ENCODE measurements at places on chromosomes 7 and 10. TPM values are rescaled to one million over a fixed set of nuclear protein-coding genes. Genes with fewer than 3 reads are reported as not detected.

GRCh38 chr7:39950473-39951225 lies 593 bp downstream of the CDK13 start:
- DNase-seq = peak; percentile 55

The LOXL4 gene
- total RNA-seq = 0.87 TPM

- peak; percentile 40 for DNase-seq
Observed at GRCh38 chr7:23759671-23760391, 49.8 kb downstream of the STK31 start.

The OPN4 gene
- total RNA-seq = not detected

DNA sequence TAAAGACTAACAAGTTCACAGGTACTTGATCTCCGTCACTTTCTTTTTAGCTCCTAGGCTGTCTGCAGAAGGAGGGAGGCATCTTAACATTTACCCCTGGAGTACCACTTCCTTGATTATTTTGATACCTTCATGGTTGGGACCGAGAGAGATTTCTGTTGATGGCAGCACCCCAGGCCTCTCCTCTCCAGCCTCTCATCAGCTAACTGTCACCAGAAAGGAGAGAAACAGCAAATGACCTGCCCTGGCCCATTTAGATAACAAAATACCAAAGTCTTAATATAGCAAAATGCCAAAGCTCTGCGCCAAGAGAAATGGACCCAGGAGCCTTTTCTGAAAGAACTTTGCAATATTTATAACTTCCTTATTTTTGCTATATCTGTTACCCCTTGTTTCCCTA lies 30.0 kb upstream of the KLHL7 start:
- DNase-seq = no peak

The PNLIP gene
- not detected for total RNA-seq

- no peak for DNase-seq
Observed at GRCh38 chr10:14302035-14302434, 28.7 kb downstream of the FRMD4A start.

GRCh38 chr7:99992330-99993038 lies 16.7 kb upstream of the AZGP1 start:
- DNase-seq = no peak

The CPN1 gene
- not detected for total RNA-seq

- no peak for DNase-seq
Observed at GRCh38 chr10:13062803-13063202, 37.2 kb upstream of the OPTN start.

The NRG3 gene
- 10.7 TPM for total RNA-seq

GRCh38 chr7:134520130-134520529 lies 7.2 kb upstream of the AKR1B10 start:
- DNase-seq = peak; percentile 41

DNA sequence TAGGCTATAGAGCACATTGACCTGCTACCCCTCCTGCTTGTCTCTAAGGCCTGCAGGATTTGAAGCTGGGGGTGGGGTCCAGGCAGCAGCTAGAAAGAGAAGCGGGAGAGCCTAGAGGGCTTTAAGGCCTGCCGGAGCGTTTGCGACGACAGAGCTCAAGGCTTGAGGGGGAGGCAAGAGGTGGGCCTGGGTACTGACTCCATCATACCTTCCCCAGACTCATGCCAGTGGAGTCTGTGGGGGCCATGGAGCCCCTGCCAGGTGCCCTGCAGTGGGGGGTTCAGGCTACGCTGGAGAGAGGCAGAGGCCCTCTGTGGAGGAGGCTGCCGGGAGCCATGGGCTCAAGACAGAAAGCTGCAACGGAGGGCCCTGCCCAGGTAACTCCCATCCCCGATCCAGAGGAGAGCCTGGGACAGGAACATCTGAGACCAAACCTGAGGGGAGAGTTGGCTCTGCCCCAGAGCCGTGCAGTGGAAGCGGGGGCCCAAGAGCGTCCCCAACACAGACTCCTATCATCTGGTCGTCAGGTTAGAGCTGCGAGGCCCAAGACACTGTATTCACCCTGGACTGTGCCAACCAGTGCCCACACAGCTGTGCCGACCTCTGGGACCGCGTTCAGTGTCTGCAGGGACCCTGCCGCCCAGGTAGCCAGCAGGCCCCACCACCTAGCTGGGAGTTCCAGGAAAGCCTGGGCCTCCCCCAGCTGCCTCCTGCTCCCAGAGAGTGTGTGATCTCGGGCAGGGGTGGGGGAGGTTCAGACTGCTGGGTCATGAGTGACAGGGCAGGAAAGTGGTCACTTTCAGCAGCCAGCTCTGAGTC lies 13.2 kb upstream of the ZNF862 start:
- DNase-seq = no peak

The DPP6 gene
- total RNA-seq = not detected

The OR2A12 gene
- total RNA-seq = not detected

GRCh38 chr7:131786204-131786603 lies 229.8 kb upstream of the PODXL start:
- no peak for DNase-seq

DNA sequence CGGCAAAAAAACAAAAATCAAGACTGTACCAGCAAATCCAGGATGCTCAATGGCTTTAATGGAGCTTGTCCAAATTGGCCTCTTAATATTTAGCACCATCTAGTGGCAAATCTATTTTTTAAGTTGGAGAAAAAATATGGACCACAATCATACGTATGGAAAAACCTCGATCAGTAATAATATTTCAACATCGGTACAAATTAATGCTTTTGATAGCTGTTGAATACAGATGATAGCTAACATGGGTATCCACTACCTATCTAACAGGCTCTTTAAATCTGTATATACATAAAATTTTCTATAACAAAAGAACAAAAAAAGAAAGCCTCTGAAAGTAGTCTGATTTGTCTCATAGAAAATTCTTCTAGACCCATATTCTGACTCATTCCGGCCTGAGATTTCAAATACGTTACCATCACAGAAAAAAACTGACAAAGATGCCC lies 29.2 kb downstream of the COA1 start:
- DNase-seq = peak; percentile 77

DNA sequence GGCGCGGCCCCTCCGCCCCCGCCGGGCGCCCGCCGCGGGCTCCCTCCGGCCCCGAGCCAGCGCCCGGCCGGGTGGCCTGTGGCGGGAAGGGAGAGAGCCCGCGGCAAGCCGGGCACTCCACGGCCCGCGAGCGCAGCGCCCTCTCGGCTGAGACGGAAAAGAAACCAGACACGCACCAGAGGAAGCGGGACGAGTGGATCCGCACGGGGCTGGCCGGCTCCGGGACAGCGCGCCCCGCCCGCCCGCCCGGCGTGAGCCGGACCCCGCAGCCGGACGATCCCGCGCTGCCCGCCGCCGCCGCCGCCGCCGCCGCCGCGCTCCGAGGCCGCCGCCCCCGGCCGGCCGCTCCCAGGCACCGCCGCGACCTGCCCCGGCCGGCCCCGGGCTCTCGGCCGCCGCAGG lies 300 bp downstream of the ARHGAP21 start:
- peak; percentile 62 for DNase-seq

- peak; percentile 75 for DNase-seq
Observed at GRCh38 chr10:110758898-110759297, 112.8 kb upstream of the PDCD4 start.

The WNT8B gene
- not detected for total RNA-seq

The TACR2 gene
- 0.60 TPM for total RNA-seq

DNA sequence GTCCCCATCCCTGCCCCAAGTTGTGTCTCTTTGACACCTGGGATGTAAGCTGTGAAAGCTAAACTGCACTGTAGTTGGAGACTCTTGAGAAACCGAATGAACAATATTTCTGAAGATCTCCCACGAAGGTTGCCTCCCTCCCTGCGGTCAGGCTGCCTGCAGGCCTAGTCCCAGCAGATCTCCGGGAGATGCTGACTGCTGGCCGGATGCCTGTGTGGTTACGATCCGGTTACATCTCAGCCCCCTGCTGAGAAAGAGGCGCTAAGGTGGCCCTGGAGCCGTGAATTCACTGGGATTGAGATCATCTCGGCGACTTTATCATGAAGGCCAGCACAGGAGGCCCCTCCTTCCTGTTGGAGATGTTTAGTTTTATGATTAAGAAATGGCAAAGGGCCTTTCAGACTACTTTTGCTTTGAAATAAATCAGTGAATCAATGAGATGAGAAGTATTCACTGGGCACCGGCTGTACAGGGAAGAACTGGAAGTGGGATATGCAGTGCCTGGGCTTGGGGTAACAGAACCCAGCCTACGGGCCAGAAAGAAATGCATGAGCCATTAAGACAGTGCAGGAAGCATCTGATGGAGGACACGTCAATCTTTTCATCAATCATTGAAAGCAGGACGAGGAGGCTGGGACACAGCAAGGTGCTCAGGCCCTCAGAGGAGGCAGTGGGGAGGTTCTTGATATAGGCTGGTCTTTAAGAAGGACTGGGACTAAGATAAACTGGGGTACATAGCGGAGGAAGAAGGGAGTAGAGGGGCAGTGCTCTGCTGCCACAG lies 177.6 kb downstream of the PRKAG2 start:
- DNase-seq = no peak

The FOXI2 gene
- not detected for total RNA-seq

DNA sequence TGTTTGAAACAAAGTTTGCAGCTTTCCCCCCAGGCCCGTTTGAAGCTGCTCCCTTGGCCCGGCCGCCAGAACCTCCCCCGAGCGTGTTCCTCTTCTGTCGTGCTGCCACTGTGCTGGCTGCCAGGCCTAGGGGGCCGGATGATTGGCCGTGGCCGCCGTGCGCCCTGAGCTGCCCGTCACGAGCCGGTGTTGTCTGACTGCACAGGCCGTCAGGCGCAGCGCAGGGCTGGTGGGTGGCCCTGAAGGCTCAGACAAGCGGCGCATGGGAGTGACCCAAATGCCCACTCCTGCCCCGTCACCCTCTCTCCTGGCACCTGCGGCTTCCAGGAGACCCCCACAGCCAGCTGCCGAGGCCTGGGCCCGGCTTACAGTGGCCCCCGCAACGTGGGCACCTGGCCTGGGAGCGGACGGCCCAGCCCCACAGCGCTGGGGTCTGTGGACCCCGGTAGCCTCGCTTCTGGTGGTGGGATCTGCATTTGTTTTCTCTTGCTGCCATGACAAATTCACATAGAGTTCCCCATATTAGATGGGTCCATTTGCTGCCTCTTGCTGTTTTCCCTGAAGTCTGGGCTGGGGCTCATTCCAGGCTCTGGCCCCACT lies 13.1 kb downstream of the JAKMIP3 start:
- no peak for DNase-seq

The ACTL6B gene
- total RNA-seq = not detected

The TRUB1 gene
- total RNA-seq = 13.1 TPM

The ELFN1 gene
- total RNA-seq = under 0.01 TPM

GRCh38 chr10:119849031-119849789 lies 23.4 kb downstream of the MCMBP start:
- no peak for DNase-seq

DNA sequence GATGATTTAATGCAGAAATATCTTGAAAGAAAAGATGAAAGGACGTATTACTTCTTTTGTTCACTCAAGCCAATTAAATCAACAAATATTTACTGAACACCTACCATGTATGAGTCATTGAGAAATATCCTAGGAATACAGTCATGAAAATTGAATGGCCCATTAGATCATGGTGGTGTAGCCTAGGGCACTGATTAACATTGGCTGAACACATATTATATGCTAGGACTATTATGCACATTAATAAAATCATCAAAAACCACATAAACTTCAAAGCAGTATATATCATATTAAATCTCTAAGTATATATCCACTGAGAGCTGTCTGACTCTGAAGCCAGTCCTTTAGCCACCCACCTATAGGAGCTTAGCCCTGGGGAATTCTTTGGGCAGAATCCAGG lies 41.8 kb downstream of the FAM204A start:
- no peak for DNase-seq

- DNase-seq = no peak
Observed at GRCh38 chr7:43511029-43511428, 71.9 kb upstream of the STK17A start.

The SNX10 gene
- 1.3 TPM for total RNA-seq

- DNase-seq = peak; percentile 86
Observed at GRCh38 chr7:102860351-102860811, 52.4 kb upstream of the LRRC17 start.

DNA sequence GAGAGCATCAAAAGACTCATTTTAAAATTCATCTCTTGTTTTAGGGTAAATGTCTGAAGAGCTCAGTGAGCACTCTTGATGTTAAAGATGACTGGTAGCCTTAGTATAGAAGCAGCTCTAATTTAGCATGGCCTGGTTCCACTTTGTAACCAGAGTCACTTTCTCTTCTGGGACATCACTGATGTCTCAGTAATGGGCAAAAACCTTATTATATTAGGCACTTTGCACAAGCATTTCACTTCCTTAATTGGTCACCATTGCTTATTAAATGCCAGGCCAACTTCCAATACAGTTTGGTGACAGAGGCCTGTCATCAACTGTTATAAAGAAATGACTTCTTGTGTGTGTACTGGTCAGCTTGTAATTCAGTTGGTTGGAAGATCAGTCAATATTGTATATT lies 53.0 kb downstream of the STEAP1B start:
- no peak for DNase-seq

- no peak for DNase-seq
Observed at GRCh38 chr7:988963-989529, 6.1 kb downstream of the CYP2W1 start.

The GALNT17 gene
- total RNA-seq = not detected

- peak; percentile 14 for DNase-seq
Observed at GRCh38 chr7:36795451-36796021, 71.2 kb upstream of the AOAH start.

- no peak for DNase-seq
Observed at GRCh38 chr7:22549051-22549450, 49.1 kb upstream of the STEAP1B start.

GRCh38 chr10:103822107-103822716 lies 33.2 kb downstream of the SH3PXD2A start:
- DNase-seq = no peak

The CDC14C gene
- total RNA-seq = not detected

GRCh38 chr10:96044736-96045135 lies 1.4 kb downstream of the CCNJ start:
- peak; percentile 18 for DNase-seq
